Activated CD4-positive, alpha-beta T cell treated with anti-CD3 and anti-CD28 coated beads, Interleukin-2, amount 50 U/mL, for 1 hour (primary cell): ENCODE measurements at places on chromosomes 3 and 15.

GRCh38 chr3:42191443-42191747 is 74.6 kb downstream of the CCK start:
- DNase-seq = no peak

- no peak for DNase-seq
Observed at GRCh38 chr15:51887887-51888592, 58.6 kb downstream of the TMOD3 start.

DNA sequence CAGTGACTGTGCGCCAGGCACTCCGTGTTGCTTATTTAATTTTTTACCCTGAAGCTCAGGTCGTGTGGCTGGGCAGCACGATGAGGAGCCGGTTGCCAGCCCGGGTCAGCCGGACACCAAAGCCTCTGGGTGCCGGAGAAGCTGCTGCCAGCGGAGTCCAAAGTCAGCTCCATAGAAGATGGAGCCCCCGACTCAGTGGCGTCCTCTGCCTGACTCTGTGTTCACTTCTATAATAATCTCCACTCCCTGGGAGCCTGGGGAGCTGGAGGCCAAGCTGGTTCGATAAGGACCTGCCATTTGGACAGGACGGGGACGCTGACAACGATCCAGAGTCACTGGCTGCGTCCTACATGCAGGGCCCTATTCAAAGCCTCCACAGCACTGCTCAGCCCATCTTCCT is 78.6 kb downstream of the VGLL4 start:
- no peak for DNase-seq

DNA sequence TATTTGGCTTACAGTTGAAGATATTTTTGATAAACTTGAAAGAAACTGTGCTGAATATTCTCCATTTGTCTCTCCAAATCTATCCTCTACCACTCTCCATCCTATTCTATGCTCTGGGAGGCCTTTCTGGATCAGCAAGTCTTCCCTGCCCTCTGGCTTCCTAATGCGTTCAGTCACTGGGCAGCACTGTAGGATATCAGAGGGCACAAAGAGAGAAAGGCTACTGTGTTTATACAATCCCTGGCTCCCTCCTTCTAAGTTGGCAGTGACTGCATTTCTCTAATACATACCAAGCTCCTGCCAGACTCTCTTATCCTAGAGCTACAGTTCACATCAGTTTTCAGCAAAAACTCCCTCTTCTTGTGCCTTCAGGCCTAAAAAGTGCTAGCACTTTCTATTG is 102.1 kb upstream of the FHIT start:
- DNase-seq = no peak

DNA sequence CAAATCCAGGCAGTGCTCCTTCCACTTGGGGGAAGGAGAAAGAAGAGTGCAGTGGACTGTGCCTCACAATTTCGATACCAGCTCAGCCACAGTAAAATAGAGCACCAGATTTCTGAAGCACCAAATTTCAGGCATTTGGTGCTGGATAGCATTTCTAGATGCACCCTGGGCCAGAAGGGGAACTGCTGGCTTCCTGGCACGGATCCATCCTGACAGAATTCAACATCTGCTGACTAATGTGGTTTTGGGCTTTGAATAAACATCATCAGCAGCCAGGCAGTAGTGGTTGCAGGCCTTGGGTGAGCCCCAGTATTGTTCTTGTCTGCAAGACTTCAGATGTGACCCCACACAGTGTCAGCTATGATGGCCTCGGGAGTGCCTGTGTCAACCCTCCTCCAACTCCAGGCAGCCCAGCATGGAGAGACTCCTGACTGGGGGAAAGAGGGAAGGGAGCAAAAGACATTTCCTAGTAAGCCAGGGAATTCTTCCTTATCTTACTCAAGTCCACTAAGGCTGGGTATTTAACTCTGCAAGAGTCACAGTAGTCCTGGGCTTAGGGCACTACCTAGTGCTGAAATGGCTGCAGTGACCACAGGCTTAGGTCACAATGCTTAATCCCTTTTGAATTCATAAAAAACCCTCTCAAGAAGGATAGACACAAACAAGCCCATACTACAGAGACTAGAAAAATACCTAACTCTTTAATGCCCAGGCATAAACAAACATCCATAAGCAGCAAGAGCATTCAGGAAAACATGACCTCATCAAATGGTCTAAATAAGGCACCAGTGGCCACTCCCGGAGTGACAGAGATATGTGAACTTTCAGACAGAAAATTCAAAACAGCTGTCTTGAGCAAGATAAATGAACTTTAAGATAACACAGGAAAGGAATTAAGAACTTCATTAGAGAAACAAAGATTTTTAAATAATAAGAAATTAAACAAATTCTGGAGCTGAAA is 74.7 kb downstream of the SPATA16 start:
- DNase-seq = no peak
